Cardiac muscle cell (in vitro differentiated cells and primary cell): ENCODE measurements at places on chromosomes 11 and 22.

- H3K36me3 ChIP-seq = no peaks in the 10 kb centered on the region
- no peak overlapping the region for H3K4me3 ChIP-seq
- no peaks in the 10 kb centered on the region for H3K4me1 ChIP-seq
- no peak overlapping the region for H3K27ac ChIP-seq
Measured at GRCh38 chr22:43031617-43032016, 16.7 kb upstream of the PACSIN2 start.

- H3K4me3 ChIP-seq = no peak within 1 kb of the TSS
- no peaks in the 10 kb centered on the region for H3K36me3 ChIP-seq
Measured at GRCh38 chr11:17547051-17547577, at the start of gene OTOG. Gene OTOG, plus strand, starts transcription at chr11:17547259. Its CDS starts 114 bp downstream, at chr11:17547373.

DNA sequence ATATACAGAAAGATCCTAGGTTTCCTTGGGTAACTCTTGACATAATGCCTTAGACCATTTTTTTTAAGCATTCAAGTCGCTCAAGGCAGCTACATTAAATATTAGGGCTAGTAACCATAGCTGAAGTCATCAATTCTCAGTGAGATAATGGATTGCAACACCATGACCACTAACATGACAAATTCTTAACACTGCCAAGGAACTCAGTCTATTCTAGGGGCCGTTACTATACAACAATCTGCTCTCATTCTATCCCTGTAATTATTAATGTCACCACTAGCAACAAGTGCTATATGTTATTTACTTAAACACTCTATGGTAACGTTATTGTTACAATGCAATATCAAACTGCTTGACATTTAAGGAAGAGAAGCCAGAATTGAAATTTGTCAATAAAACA, 3.2 kb upstream of the STK33 start:
- H3K4me3 ChIP-seq = no peak overlapping the region
- peak; percentile 90 for DNase-seq
- H3K27ac ChIP-seq = no peak overlapping the region
- peaks cover 4% of the 10 kb centered on the region for H3K4me1 ChIP-seq
- H3K36me3 ChIP-seq = no peaks in the 10 kb centered on the region
- no peaks in the 10 kb centered on the region for H3K27me3 ChIP-seq

- H3K27me3 ChIP-seq = no peaks in the 10 kb centered on the region
- peak overlapping the region; percentile 52 for H3K27ac ChIP-seq
- H3K4me1 ChIP-seq = peaks cover 50% of the 10 kb centered on the region
- no peaks in the 10 kb centered on the region for H3K36me3 ChIP-seq
- DNase-seq = no peak
Measured at GRCh38 chr22:28030473-28030872, 111.4 kb upstream of the PITPNB start.

DNA sequence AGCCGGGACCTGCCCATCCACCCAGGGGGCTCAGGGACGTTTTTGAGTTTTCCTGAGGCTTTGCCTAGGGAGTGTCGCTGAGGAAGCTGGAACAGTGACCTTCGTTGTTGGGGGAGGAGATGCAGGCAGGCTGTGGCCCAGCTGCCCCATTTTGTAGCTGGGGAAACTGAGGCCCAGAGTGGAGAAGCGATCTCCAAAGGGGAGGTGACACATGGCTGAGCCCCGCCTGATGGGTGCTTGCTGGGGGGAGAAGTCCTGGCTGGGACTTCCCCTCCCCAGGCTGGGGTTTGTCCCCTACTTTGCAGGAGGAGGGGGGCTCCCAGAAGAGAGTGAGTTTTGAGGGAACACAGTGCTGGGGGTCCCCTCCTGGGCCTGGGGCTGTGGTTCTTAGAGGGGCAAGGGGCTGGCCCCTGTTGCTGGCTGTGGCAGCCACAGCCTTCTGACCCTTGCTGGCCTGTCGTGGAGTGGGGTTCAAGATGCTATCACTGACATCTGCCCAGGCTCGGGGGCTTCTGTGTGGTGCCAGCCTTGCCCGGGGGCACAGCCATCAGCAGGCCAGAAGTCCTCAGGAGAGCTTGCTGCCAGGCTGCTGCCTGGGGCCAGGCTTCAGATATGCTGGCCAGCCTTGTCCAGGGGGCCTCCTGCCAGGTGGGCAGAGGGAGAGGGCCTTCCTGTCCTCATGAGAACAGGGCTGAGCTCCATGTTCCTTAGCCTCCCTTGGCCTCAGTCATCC, 21.4 kb downstream of the KCNQ1 start:
- H3K36me3 ChIP-seq = no peaks in the 10 kb centered on the region
- no peak for DNase-seq
- peaks cover 27% of the 10 kb centered on the region for H3K27me3 ChIP-seq
- H3K4me1 ChIP-seq = peaks cover 25% of the 10 kb centered on the region
